ENCODE measurements at places on chromosomes 11 and 22.
A peak's percentile ranks its signal among the peaks of the same experiment; 100 is the strongest.

DNA sequence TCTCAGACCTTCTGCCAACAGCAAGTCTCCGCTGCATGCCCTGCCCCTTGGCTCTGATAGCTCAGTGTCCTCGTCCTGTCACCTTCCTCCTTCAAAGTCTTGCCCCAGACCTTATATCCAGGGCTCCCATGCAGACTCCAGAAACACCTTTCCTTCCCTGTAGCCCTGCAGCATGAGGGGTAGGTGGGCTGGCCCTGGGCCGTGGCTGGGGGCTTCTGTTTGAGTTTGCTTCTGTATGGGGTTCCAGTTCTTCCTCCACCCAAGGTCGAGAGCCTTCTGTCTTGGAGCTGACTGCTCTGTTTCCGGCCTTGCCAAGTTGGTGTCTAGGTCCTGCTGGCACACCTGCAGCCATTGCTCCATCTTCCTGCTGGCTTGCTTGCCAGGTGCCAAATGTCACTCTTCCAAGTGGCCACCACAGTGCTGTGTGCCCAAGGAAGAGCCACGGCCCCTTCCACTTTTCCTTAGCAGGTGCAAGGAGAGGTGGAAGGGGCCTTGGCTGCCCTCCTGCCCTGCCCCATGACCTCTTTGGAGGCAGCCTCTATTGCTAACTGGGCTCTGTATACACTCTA, 74.8 kb upstream of the NECTIN1 start:
- DNase-seq, result no peak

DNA sequence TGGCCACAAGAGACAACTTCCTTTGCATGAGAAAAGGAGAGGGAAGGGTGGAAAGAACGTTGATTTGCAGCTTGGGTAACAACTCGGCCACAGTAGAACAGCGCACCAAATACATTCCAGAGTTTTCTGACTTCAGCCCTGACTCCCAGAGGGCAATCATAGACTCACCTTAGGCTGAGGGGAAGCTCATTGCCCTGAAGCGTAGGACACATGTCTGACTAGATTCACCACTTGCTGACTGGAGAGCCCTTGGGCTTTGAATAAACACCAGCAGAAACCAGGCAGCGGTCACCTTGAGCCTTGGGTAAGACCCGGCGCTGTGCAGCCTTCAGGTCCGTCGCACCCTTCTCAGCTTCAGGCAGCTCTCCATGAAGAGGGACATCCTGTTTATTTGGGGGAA, 151.8 kb upstream of the GRIA4 start:
- no peak for DNase-seq

GRCh38 chr11:29019960-29020683, 911.9 kb downstream of the METTL15 start:
- peak; percentile 10 for DNase-seq

GRCh38 chr11:27124514-27125264, 84.1 kb downstream of the BBOX1 start:
- no peak for DNase-seq

- DNase-seq, result no peak
Measured at GRCh38 chr11:132501356-132501755, 1030.9 kb downstream of the OPCML start.

DNA sequence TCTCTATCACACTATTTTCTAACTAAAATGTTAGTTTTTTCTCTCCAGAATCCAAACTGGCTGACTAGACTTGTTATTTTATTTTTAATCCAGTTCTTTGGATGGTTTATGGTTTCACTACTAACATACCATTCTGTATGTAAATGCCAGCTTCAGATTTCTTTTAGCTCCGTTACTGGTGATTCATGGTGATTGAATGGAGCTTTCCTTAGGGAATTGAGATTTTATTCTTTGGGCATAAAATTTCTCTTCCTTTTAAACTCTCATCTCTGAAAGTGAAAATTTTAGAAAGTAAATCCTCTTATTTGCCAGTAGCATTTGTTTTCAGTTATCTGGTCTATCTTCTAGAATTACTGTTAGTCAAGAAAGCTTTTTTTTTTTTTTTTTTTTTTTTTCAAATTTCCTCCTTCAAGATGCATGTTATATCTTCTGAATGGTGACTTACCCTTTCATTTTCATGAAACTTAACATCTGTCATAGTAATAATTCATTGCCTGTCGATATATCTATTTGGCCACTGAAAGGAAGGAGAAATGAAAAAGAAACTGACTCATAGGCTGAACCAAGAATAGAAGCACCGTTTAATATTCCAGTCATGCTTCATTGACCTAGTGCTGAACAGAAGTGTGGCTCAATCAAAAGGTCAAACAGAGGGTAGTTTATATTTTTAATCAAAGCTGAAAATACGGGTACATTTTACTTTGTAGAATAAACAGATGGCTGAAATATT, 6.4 kb downstream of the ENDOD1 start:
- DNase-seq, result peak; percentile 38

GRCh38 chr22:25409240-25409639, 155.2 kb upstream of the GRK3 start:
- no peak for DNase-seq

GRCh38 chr11:63762654-63763495, 5.7 kb downstream of the ZFTA start:
- no peak for DNase-seq

DNA sequence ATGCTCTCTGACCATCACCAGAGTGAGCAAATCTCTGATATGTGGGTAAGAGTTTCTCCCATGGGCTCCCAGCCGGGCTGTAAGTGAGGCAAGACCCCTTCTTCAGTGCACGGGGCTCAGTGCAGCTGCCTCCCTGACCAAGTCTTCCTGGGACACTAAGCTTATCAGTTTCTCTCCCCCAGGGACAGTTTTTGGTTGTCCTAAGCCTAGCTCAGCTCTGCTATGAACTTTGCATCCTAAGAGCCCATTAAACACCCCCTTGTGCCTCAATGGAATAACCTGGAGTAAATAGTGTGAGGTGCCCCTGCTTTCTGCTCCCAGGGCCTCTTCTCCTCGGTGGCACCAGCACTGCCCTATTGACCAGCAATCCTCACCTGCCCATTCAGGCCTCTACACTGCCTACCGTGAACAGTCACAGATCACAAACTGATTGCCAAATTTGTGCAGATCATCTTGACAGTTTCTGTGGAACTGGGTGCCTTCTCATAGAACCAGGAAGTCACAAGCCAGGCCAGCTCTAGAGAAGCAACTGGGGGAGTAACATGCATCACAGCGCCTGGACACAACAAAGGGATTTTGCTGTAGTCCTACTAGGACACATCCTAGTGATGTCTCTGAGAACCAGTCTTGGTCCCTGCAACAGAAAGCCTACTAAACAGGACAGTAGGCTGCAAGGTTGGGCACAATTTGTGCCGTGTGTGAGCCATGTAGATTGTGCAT, 19.5 kb upstream of the IGLL5 start:
- no peak for DNase-seq

DNA sequence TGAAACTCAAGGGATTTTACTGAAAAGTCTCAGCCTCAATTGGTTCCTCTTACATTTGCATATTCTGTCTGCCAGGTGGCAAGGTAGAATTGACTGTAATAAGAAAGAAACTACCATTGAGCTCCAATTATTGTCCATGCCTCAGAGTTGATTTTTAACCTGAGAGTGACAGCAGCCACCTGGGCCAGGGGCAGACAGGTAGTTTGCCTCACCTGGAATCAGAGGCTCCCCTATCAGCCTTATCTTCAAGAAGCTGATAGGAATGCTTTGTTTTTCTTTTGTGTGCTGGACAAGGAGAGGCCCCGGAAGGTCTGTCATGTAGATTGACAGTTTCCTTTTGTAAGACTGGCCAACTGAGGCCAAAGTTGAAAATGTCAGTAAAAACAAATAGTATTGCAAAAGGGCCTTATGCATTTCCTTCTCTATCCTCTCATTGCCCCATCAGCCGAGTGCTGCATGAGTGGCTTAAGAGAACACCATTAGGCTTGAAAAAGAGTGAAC, 34.1 kb downstream of the CD44 start:
- no peak for DNase-seq

GRCh38 chr11:28049338-28050216, 58.4 kb downstream of the KIF18A start:
- DNase-seq, result peak; percentile 76

GRCh38 chr11:12862696-12863469, 146.2 kb upstream of the RASSF10 start:
- peak; percentile 85 for DNase-seq

- no peak for DNase-seq
Measured at GRCh38 chr11:80900265-80900664, 1459.4 kb upstream of the TENM4 start.

GRCh38 chr22:33971561-33971961, 51.3 kb upstream of the LARGE1 start:
- no peak for DNase-seq

DNA sequence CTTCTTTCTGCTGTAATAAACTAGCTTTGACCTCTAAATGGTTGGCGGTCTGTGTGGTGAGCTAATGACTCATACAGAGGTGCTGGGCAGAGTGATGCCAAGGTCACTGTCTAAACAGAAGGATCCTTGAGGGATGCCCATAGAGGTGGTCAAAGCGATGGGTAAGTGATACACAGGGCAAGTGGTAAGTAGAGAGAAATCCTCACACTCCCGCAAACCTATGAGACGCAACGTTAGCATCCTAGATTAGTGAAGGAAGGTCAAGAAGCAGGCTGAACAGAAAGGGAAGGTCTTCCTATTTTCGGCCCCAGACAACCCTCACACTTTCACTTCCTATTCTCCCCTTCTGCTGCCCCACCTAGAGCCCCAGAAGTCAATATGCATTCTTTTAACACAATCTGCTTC, 65.6 kb upstream of the SESN3 start:
- no peak for DNase-seq

- no peak for DNase-seq
Measured at GRCh38 chr11:131982154-131982553, 611.7 kb downstream of the NTM start.

GRCh38 chr22:49369726-49370626, 457.7 kb downstream of the BRD1 start:
- no peak for DNase-seq

GRCh38 chr11:35541621-35542375, 16.4 kb upstream of the PAMR1 start:
- peak; percentile 79 for DNase-seq

DNA sequence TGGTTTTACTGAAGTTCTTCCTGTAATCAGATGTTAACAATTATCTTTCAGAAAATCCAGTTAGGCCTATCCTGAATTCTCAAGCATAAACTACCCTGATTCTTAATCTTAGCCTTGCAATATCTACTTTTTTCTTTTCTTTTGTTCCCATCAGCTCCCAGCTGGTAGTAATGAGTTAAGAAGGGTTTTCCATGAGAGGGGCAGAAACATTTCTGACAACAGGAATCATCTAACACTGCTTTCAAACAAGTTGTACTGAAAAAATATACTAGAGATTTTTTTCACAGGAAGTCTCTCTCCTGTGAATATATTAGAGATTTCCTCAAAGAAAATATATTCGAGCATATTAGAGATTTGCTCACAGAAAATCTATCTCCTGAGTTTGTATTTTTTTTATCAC, 3.3 kb upstream of the TRIM6 start:
- DNase-seq, result no peak

DNA sequence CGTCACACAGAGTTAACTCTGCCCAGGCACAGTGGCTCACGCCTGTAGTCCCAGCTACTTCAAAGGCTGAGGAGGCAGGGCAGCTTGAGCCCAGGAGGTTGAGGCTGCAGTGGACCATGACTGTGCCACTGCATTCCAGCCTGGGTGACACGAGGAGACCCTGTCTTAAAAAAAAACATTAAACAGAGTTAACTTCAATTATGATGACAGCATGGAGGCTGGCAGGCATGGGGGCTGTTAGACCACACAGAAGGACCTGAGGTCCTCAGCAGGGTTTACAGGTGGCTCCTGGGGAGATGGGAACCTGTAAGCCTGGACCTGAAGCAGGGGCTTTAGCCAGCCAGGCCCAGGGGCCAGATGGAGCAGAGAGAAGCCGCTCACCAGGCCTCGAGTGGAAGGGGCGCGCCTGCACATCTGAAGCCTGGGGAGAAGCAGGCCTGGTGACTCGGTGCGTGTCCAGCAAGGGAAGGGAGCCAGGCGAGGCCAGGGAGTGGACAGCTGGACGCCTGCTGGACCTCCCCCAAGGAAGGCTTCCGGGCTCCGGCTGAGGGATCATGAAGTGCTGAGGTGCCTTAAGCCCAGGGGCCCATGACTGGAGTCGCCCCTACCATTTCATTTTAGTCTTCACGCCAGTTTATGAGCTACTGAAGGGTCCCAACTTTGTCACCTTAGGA, 25.3 kb downstream of the RPUSD4 start:
- no peak for DNase-seq
